Pericardium fibroblast (primary cell): ENCODE measurements at places on chromosomes 11 and 22. TPM values are rescaled to one million over a fixed set of nuclear protein-coding genes. Genes with fewer than 3 reads are reported as not detected.

Gene MUC2
- not detected in 2 replicates for total RNA-seq

Gene SMIM35
- total RNA-seq = not detected in 2 replicates

Gene TRIM6
- total RNA-seq = 4.0 and 9.2 TPM in 2 replicates

Gene BTBD10
- total RNA-seq = 15.5 and 21.6 TPM in 2 replicates

Gene ARFIP2
- total RNA-seq = 35.7 and 56.1 TPM in 2 replicates

Gene ZP1
- 0.34 and 0.93 TPM in 2 replicates for total RNA-seq

Gene SLC43A1
- total RNA-seq = 16.6 and 29.5 TPM in 2 replicates

Gene OR6A2
- total RNA-seq = not detected in 2 replicates

Gene TNNT3
- total RNA-seq = 12.3 and 28.9 TPM in 2 replicates

Gene LMNTD2
- total RNA-seq = 0.60 and 0.70 TPM in 2 replicates

Gene KDM4E
- not detected in 2 replicates for total RNA-seq

Gene NAALAD2
- 2.7 and 4.1 TPM in 2 replicates for total RNA-seq

Gene OR52H1
- not detected in 2 replicates for total RNA-seq

Gene TRIM29
- not detected in 2 replicates for total RNA-seq

Gene CELSR1
- total RNA-seq = 1.1 and 2.8 TPM in 2 replicates

Gene MIOX
- total RNA-seq = 0.43 TPM in 1 of 2 replicates, not detected in the other

Gene KCNJ1
- not detected in 2 replicates for total RNA-seq

Gene C22orf15
- 0.77 and 1.1 TPM in 2 replicates for total RNA-seq

Gene RNASEH2C
- total RNA-seq = 52.8 and 80.4 TPM in 2 replicates

Gene MRGPRX3
- not detected in 2 replicates for total RNA-seq

Gene MS4A12
- not detected in 2 replicates for total RNA-seq

Gene SLC22A9
- total RNA-seq = not detected in 2 replicates

Gene ESAM
- total RNA-seq = 0.35 and 6.4 TPM in 2 replicates

Gene ZBTB3
- total RNA-seq = 6.1 and 8.3 TPM in 2 replicates

Gene CRKL
- total RNA-seq = 35.2 and 37.0 TPM in 2 replicates

Gene GAB4
- not detected in 2 replicates for total RNA-seq

Gene OR52N4
- not detected in 2 replicates for total RNA-seq

Gene ZPR1
- total RNA-seq = 25.9 and 54.7 TPM in 2 replicates

Gene TRIM21
- total RNA-seq = 10.6 and 11.1 TPM in 2 replicates

Gene CBLIF
- total RNA-seq = not detected in 2 replicates

Gene OR9G1
- not detected in 2 replicates for total RNA-seq
